HTR-8/SVneo (cell line): ENCODE measurements at places on chromosomes 3 and 15.

GRCh38 chr3:129016720-129017483 lies 15.8 kb downstream of the EFCC1 start:
- no peak for DNase-seq

GRCh38 chr15:45105586-45105985 lies 8.4 kb downstream of the DUOX2 start:
- no peak for DNase-seq

DNA sequence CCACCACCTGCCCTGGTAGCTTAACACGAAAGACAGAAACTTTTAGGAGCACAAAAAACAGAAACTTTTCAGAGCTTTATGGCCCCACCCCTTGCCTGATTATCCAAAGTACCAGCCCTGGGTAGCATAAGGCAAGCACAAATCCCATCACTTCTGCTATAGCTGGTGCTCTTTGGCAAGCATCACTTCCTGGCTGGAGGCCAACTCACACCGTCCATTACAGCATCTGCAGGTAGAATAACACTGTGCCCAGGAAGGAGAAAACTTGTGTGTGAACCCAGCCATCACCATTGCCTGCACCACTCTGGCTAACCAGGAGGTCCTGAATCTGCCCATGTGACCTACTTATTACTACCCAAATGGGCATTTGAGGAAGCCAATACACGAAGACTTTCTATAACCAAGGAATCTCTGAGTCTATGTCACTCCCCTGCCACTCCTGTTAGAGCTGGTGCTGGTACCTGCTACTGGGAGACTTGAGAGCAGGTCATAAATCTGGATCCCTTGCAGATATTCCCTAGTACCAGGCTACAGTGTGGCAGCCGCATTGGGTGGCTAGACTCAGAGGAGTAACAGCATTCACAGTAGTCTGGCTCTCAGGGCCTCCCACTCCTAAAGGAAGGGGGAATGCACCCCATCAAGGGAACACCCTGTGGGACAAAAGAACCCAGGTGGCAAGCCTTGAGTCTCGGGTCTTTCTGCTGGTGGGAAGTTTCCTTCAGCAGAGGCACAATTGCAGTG lies 73.3 kb upstream of the AKAP13 start:
- DNase-seq: no peak

DNA sequence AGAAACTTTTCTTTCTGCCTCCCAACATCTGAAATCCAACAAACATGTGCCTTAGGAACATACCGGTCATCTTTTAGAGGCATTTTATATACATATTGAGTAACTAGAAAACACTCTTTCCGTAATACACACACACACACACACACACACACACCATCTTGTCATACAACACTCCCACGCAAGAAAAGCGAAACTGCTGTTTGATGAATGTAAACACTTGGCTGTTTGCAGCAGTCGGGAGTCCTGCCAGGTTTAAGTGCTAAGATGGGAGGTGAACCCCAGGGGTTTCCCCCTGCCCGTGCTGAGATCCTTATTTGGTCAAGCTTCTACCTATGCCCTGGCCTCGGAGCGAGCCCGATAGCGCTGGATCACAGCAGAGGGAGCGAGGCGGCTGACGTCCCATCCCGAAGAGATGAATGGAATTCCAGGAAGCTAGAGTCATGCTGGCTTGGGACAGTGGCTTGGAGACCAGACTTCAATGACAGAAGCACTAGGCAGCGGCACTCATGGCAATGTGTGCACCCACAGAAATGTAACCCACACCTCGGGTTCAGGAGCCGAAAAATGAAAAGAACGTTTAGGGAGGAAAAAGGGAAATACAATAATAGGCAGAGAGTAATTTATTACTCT lies 1.3 kb upstream of the THBS1 start:
- DNase-seq: peak; percentile 65

GRCh38 chr15:57819646-57820045 lies 113.1 kb downstream of the POLR2M start:
- no peak for DNase-seq

DNA sequence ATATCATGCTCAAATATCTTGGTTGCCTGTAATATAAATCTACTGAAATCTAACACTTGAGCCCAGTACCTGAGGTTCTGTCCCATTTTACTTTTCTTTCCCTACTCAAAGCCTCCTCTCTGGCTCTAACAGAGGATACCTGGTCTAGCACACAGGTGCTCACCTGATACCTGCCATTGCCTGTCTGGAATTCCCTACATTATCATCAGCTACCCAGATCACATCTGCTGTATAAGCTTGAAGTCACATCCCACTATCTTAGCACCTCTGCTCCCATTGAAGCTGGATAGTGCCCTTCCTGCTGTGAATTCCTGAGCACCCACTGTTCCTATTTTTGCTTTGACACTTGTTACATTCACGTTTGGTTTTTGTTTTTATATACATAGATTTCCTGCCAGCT lies 30.5 kb downstream of the GYG1 start:
- no peak for DNase-seq

GRCh38 chr3:123883111-123883510 lies 1.0 kb downstream of the MYLK start:
- no peak for DNase-seq

DNA sequence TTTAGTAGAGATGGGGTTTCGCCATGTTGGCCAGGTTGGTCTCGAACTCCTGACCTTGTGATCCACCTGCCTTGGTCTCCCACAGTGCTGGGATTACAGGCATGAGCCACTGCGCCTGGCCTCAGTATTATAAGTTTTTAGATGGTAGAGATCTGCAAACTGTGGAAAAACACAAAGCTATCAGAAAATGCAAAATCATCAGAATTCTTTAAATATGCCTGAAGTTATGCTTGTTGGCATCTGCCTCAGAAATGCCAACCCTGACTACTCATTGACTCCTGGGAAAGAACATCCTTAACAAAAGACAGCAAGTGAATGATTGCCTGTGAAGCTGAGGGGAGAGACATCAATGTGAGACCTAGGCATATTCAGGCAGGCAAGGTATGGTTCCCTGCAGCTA lies 94.3 kb upstream of the MB21D2 start:
- DNase-seq: no peak

- DNase-seq: peak; percentile 88
These were observed 15.6 kb downstream of the PIF1 start for GRCh38 chr15:64809649-64810496.

GRCh38 chr3:188884299-188885043 lies 287.3 kb upstream of the TPRG1 start:
- DNase-seq: no peak

GRCh38 chr3:111750278-111750884 lies 108.7 kb upstream of the PHLDB2 start:
- DNase-seq: no peak

DNA sequence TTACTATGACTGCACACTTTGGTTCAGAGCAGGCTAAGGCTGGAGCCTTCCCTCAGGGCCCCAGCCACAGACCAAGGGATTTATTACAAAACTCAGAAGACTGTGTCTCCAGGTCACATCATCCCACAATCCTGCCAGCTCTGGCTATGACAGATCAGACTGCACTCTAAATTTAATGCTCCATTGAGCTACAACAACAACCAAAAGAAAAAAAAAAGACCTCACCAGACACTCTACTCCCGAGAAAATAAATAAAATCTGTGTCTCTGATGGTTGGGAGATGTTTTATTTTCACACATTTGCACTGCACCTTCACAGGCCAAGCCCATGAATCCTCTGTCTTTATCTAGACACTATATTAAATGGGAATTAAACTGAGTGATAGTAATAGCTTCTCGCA lies 50.8 kb upstream of the CTNNB1 start:
- no peak for DNase-seq

DNA sequence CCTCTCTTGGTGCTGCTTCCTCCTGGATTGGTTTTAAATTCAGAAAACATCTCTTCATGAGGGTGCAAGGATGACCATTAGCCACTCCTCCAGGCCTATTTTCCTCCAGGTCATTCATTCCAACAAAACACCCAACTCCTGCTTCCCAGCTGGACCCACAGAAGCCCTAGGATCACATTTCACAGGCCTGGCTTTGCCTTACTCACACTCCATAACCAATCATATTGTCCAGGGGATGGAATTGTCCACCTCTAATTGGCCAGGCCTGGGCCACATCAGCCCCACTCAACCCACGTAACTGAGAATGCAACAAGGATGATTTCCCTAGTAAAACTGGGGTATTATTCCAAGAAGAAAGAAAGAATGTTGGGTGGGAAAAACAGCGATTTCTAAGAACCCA lies 616.7 kb upstream of the SUCLG2 start:
- DNase-seq: no peak

- no peak for DNase-seq
These were observed 167.2 kb downstream of the RBMS3 start for GRCh38 chr3:29447946-29448627.

- peak; percentile 84 for DNase-seq
These were observed 27.0 kb upstream of the POLG start for GRCh38 chr15:89361451-89362202.
